ENCODE measurements at places on chromosomes 5 and 9.

DNA sequence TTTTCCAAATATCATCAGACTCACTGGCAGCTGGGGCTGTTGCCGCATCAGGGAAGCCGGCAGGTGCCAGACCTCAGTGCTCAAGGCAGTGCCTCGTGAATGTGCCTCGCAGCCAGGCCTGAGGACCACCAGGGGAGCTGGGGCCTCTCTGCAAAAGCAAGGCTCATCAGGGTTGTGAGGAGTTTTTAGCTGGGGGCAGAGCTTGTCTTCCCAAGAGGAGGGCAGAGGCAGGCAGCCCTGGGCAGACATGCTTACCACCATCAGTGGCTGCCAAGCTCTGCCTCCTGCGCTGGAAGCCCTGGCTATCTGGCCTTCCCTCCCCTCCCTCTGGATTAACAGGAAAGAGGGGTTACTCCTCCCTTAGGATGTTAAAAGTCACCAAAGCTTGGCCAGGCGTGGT is 8.8 kb upstream of the TBC1D9B start:
- DNase-seq, result no peak

- DNase-seq, result no peak
Measured at GRCh38 chr5:32909207-32909606, 198.1 kb downstream of the NPR3 start.

GRCh38 chr5:151288180-151288579 is 15.4 kb downstream of the SLC36A3 start:
- no peak for DNase-seq

- DNase-seq, result no peak
Measured at GRCh38 chr5:131685516-131686171, 50.6 kb upstream of the RAPGEF6 start.

DNA sequence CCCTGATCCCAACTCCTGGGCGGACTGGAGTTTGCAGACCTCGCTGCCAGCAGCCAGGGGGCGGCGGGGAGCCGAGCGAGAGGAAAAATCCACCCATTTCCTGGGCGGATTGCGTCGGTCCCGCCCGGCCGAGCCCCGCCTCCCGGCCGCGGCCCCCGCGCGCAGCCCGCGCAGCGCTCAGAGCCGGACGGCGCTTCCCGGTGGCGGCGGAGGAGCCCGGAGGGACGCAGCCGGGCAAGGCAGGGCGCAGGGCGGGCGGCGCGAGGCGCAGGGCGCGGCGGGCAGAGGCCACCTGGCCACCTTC is at the start of gene OLFM1:
Gene OLFM1 (plus strand): TSS at position 180 of the 304 bp plus-strand sequence. CDS start 322 bp downstream, outside the sequence.
- DNase-seq, result peak; percentile 55

GRCh38 chr5:159105145-159106053 is 5.7 kb upstream of the EBF1 start:
- no peak for DNase-seq

DNA sequence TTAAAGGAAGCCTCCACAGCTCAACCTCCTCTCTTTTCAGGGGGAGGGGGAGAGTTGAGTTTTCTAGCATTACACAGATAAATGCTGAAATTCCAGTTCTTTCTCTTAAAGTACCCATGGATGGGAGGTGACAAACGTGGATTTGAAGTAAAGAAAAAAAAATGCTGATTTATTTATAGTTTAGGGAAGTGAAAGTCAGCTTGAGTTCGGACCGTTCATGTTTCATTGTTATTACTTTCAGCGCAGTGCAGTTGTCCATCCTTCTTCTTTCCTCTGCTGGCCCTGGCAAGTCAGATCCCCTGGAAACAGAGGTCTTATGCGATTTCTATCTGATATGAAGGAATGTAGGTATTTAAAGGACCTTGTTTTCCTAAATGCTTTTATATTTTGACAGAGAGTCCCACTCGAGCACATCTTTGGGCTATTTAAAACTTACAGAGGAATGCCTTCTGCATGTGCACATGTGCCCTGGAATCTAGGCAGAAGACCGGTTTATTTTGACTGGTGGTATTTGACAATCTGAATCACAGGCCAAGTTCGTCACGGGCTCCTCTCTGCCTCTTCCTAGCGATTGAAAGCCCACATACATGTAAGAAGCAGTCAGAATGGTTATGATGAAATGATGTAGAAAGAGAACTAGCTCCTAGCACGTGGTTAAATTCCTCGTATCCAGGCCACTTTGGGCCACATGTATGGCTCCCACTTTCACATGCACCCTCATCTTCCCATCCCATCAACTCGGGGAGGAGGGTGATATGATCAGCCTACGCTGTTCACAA is 385.2 kb upstream of the KLF4 start:
- no peak for DNase-seq

DNA sequence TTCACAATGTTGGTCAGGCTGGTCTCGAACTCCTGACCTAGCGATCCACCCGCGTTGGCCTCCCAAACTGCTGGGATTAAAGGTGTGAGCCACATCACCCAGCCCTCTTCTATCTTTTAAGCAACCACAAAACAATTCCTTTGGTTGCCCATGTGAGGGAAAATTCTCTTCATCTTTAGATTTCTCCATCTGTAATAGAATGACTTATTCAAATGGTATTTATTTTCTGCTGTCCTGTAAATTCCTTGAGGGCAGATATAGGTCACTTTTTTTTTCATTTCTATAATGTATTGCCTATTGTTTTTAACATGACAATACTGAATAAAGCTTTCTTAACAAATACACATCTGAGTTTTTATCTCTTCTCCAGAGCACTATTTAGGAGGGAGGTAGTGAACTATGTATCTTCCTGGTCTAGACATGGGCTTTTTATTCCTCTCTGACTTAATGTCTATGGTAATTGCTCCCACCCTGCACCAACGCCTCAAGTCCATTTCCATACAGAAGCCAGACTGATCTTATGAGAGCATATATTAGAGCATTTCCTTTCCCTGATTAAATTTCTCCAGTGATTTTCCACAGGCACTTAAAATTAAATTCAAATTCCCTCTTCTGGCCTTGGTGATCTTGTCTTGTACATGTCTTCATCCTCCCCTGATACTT is 595.6 kb downstream of the CAAP1 start:
- no peak for DNase-seq

DNA sequence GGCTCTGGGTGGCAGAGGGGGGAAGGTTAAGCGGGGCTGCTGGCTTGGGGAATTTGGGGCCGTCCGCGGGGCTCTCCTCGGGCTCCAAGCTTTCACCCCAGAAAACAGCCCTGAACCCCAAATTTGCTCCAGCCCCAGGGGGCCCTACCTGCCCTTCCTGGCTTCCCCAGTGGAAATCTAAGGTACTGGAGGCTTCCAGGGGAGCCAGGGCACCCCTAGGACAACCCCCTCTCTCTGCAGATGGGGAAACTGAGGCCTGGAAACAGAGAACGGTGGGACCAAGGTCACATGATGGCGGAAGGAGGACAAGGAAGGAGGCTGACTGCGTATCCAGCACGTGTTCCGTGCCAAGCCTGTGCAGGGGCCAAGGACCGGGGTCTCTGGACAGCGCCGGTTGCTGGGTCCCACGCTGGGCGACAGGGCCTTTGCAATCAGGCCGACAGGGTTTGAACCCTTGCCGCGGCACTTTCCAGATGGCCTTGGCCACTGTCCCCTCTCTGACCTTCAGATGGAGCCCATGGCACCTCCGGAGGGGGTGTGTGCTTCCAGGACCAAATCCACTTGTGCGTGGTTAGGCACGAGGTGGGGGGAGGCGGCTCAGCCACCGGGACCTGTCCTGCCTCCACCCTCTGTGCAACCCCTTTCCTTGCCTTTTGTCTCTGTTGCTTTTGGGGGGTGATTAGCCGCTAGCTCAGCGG is 183.1 kb downstream of the C9orf50 start:
- DNase-seq, result no peak

DNA sequence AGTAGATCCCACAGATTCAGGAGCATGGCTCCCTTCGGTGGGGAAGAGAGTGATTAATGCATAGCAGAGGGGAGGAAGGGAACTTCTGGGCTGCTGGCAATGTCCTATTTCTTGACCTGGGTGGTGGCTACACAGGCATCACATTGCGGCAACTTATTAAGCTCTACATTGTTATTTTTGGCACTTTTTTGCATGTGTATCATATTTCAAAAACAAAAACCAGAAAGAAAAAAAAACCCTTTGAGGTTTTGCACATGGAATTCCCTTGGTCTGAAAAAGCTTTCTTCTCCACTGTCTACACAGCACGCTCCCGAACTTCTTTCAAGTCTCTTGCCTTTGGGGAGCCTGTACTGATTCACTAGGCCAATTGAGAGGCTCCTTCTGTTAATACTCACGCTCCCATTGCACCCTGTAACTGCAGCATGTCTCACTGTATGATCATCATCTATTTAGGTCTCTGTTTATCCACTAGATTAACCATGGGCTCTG is 25.1 kb downstream of the CEMIP2 start:
- DNase-seq, result no peak

DNA sequence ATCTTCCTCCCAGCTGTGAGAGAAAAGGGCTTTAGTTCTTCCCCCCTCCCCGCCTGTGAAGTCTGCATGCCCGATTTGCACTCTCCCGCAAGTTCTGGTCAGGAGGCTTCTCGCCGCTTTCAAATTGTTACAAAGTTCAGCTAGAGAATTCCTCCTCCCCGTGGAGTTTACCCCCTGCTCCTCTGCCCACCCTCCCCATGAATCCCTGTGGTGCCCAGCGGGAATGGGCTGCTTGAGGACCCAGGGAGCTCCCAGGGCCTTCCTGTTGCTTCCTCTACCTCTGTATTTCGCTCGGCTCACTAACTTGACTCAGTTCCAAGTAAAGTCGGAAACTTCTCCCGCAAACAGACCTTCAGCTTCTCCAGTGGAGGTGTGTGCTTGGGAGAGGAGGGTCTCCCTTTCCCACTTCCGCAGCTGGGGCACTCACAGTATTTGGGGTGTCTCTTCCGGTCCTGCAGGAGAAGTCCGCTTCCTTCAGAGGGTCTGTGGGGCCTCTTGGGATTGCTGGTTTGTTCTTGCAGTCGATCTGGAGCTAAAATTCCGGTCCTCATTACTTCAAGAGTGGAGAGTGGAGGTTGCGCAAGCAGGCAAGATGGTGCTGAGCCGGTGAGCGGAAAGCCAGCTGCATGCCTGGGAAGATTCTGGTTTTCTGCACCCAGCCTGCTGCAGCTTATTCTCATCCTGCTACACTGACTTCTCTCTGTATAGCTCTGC is 97.8 kb downstream of the ADAMTS12 start:
- DNase-seq, result no peak

GRCh38 chr9:35882263-35882848 is 12.2 kb upstream of the OR13J1 start:
- DNase-seq, result peak; percentile 62

GRCh38 chr9:70056211-70056944 is 12.7 kb downstream of the MAMDC2 start:
- no peak for DNase-seq

GRCh38 chr5:92518318-92518904 is 1062.6 kb downstream of the NR2F1-AS1 start:
- DNase-seq, result no peak

GRCh38 chr9:98007251-98007928 is 24.2 kb downstream of the ANP32B start:
- DNase-seq, result no peak

DNA sequence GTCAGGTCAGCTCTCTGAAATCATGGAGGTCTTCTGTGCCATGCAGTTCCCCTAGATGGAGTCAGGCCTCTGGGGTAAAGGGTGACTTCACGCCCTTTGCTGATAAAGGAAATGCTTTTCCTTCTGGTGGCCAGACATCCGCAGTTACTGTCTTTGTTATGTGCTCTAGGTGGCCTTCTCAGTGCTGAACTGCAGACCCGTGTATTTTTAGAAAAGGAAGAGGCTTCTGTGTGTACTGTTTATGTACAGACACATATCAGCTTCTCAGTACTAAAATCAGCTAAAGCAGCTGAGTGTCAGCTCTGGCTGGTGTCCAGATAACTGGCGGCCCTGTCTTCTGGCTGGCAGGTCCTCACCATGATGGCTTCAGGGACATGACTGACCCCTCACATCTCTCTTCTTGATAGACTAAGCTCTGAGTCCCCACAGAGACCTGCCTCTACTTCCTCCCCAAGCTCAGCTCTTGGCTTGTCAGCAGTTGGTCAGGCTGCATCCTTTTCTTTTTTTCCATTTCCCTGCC is 75.3 kb downstream of the ARHGAP26 start:
- DNase-seq, result no peak

DNA sequence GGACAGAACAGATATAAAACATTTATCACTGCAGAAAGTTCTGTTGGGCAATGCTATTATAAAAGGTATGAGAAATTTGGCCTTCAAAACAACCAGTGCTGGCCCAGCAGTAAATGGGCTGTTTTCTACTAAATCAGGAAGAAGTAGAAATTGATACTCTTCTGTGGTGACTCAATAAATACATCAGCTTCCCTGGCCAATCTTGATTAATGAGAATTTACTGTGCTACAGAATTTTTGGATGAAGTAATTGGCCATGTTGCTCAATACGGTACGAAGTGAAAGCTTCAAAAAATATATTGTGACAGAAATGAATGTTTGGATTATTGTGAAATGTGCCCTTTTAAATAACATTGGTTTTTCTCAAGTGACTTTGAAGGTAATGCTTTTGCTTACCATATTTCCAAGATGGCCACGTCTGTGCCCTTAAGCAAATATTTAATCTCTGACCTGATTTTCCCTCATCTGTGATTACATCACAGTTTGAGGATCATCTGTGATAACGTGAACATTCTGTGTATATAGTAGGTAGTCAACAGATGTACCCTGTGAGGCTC is 4.2 kb downstream of the DNAJA1 start:
- DNase-seq, result no peak

GRCh38 chr5:52491818-52492217 is 295.9 kb upstream of the ITGA1 start:
- DNase-seq, result no peak

DNA sequence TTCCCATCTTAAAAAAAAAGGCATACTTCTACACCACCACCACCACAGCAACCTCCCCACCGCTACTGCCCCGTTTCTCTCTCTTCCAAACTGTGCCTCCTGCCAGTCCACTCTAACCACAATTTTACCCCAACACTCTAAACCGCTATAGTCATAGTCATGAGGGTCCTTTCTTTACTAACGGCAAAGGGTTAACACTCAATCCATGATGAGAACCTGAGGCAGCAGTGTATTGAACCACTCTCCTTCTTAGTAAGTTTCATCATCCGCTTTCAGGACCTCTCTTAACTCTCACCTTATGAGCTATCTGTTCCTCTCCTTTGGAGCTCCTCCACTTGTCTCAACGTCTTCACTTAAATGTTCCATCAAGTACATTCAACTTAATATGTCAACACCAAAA is 34.0 kb downstream of the IDNK start:
- DNase-seq, result no peak

DNA sequence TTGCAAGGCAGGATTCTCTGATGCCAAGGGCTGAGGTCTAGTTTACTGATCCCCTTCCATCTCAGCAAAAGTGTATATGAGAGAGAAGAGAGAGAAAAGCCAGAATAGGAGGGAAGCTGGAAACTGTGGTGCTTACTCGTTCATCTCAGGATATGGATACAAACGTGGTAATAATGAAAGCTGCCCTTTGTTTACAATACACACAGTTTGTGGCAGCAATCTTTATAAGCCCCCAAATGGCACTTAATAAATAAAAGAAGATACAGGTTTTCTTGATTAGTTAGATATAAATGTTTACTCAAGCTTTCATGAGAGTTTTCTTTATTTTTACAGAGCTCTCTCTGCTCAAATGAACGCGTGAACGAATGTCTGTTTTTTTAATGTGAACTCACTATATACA is 57.7 kb downstream of the PRDM6 start:
- DNase-seq, result no peak

Measured in NCI-H1930 (cell line).